Stimulated activated CD8-positive, alpha-beta memory T cell treated with anti-CD3 and anti-CD28 coated beads, Interleukin-7, amount 100 ng/mL, for 24 hours (primary cell): ENCODE measurements at places on chromosomes 1 and 21.

DNA sequence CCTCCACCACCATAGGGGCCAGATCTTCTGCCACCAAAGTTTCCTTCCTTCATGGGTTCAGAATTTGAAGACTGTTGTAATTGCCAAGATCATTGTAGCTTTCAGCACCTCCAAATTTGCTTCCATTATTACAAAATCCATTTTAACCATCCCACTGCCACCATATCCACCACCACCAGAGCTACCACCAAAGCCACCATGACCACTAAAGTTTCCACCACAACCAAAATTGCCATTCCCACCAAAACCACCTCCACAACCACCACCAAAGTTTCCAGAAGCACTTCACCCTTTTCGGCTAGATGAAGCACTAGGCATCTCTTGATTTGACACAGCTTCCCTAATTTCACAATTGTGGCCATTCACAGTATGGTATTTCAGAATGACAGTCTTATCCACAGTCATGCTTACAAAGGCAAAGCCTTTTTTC, 45.2 kb downstream of the SLC30A7 start:
- DNase-seq = no peak

DNA sequence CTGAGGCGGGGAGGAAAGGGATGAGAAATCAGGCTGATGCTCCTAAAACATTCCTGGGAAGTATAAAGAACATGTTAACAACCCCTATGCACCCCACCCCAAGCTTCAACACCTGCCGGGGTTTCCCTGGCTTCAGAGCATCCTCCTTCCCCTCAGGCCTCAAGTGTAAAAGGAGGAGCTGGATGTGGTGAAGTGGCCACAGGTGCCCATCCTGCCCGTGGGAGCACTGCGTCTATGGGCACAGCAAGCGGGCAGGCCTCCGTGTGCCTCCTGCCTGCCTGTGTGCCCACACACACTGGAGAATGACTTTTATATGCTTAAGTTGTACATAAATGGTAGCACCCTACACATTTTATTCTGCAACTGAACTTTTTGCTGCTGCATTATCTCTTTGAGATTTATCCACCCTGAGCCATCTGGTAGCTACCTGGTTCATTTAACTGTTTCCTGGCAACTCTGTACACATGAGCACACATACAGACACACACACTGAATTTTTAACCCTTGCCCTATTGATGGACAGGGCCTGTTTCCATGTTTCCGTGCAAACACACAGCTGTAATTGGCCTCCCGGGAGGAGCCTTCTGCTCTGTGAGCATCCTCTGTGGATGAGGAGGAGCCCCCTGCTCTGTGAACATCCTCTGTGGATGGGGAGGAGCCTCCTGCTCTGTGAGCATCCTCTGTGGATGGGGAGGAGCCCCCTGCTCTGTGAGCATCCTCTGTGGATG, 13.4 kb upstream of the FTCD start:
- DNase-seq = no peak

- no peak for DNase-seq
Observed at GRCh38 chr1:91944087-91944486, 5.1 kb upstream of the BRDT start.

GRCh38 chr1:62722796-62723195, 34.6 kb upstream of the DOCK7 start:
- no peak for DNase-seq

- DNase-seq = no peak
Observed at GRCh38 chr1:239757716-239758115, 334.0 kb upstream of the FMN2 start.
